ENCODE measurements at places on chromosomes 6 and 20.

DNA sequence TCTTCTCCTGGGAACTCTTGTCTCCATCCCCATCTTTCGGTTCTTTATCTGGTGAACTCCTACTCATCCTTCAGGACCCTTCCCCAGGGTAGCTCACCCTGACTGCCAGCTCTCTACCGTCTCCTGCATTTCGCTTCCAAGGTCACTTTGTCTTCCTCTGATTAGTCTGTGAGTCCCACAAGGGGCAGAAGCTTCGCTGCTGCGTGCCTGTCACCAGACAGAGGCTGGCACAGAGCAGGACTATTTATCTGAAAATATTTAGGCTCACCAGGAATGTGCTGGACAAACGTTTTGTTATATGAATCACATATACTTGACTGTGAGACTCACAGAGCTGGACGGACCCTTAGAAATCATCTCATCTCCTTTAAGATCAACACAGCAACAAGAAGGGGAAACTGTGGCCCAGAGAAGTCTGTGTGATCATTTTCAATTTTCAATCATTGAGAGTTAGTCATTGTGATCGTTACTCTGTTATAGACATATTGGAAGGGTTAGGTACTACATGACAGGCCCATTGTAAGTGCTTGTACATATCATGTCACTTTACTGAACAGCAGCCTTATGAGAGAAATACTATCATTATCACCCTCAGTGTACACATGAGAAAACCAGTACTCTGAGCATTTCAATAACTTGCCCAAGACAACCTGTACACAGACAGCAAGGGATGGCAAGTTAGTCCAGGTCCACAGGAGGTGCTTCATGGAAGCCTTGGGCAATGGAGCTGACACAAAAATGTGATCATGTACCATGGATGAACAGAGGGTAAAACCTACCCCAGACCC, 51.4 kb downstream of the JPH2 start:
- DNase-seq, result no peak

GRCh38 chr6:110876170-110876773, 1.7 kb downstream of the AMD1 start:
- peak; percentile 77 for DNase-seq

GRCh38 chr6:29107758-29108157, at the start of gene OR2J3:
TSS of gene OR2J3 (plus strand) at chr6:29108058. CDS start at chr6:29111891, 3,833 bp downstream.
- DNase-seq, result no peak

DNA sequence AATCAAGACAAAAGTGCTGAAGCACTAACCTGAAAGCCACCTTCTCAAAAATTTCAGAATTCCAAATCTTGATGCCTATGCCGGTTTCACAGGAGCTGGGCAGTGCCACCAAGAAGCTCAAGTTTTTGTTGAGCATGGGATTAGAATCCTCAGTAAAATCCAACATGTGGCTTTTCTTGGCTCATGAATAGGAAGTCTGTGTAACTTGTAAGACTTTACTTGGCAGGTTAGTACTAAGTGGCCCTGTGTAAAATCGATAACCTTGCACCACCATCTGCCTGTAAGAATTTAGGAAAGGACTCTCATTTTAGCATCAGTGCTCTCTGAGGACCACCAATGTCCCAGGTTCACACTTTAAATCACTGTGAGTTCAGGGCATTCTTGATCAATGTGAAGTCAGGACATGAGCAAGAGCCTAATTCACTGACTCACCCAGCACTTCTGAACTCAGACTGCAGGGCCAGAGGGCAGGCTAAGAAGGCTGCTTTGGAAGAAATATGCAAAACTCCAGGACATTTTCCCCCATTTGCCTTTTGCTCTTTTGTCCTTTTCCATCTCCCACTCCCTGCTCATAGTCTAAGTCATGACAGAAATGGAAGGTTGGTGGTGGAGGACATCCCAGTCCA, 113.2 kb downstream of the EDN1 start:
- DNase-seq, result no peak

GRCh38 chr6:40586369-40587201, 579 bp downstream of the LRFN2 start:
- DNase-seq, result no peak

DNA sequence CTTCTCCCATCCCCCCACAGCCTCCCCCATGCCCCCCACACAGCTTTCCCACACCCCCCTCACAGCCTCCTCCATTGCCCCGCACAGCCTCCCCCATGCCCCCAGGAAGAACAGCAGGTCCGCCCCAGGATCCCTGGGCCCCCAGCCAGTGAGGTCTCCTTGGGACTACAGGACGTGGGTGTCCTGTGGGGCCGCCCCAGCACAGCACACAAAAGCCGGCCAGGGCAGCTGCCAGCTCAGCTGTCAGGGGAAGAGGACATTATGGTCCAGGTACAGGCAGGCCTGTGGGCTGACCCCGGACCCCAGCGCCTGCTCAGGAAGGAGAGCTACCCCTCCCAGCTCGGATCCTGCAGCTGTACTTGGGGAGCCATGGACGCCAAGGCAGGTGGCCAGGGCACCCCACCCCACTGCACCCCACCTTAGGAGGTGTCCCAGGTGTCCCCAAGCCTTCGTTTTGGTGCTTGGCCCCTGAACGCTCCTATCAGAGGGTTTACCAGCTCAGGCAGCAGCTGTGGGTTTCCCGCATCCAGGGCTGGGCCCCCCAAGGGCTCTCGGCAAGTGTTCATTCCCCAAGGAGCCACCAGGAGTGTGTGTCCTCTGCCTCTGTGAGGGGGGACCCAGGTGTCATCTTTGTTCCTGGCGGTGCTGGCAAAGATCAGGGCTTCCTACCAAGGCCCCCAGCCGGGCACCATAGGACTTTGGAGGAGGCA, 42.3 kb upstream of the GATA5 start:
- no peak for DNase-seq

DNA sequence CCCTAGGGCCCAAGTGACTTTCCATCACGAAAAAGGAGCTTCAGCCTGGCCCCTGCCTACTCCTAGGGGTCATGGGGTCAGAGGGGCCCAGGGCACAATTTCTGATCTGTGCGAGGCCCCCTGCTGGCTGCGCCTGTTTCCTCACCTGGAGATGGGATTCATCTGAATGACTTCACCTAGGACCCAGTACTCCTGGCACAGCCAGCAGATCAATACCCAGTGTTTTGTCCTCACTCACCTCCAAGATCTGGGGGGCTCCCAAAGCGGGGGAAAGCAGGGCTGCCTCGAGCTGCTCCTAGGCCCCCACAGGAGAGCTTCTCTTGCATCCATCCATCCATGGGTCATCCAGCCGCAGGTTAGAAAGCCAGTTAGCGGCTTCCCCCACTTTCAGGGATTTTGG, 33.8 kb downstream of the CD40 start:
- DNase-seq, result peak; percentile 50

DNA sequence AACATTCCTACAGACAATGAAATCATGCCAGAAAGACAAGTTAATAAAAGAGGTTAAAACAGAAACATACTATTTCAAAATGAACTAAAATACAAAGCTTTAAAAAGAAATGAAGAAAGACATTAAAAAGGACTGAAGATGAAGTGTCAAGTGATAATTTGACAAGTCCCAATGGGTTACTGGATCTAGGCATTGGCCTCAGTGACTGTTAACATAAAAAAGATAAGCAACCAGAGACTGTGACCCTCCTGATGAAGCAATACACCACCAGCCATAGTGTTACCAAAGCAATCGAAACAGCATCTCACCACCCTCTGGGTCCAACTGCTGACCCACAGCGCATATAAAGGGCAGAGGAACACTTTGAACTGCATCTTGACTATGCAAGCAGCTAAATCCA, 130.3 kb downstream of the FIG4 start:
- no peak for DNase-seq

- peak; percentile 49 for DNase-seq
These were observed 50.3 kb downstream of the UTRN start for GRCh38 chr6:144335311-144335861.

GRCh38 chr6:23200946-23201345, 631.6 kb downstream of the HDGFL1 start:
- DNase-seq, result no peak

- DNase-seq, result no peak
These were observed 20.7 kb upstream of the UTRN start for GRCh38 chr6:144264270-144265060.

GRCh38 chr20:50903353-50904051, 27.7 kb downstream of the ADNP start:
- no peak for DNase-seq

DNA sequence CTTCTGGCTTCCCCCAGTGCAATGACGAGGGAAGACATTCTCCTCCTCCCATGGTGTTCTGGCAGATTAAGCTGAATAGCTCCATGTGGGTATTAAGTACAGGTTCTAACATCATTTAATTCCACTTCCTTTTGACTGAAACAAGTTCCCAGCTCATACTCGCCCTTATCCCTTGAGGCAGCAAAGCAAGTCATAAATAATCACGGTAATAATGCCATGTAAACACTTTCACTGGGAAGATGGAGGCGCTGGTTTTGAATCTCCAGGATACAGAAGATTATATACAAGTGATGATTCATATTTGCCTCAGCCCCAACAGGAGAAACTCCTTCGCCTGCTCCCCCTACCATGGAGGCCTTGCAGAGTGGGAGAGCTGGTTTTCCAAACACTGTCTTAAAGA, 141.3 kb downstream of the PXDC1 start:
- no peak for DNase-seq

DNA sequence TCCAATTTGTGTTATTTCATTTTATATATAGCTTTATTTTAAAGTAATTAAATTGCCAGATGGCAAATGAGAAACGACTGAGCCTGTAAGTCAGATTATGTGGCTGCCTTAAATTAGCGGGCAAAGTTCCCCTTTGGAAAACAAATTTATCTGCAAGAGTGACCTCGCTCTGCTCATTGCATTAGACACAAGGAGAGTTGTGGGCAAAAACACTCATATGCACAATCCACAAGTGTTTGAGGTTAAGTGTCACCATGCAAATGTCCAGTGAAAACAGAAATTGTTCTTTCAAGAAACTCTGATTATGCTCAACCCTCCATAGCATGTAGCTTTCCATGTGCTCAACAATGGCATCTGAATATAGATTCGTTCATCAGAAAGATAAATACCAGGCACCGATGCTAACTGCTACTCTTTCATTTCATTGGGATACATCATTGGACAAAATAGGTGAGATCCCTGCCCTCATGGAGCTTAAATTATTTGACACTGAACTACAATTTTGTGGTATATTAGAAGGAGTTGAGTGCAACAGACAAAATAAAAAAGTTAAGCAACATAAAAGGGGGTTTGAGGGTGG, 1.7 kb upstream of the NHSL1 start:
- DNase-seq, result no peak

DNA sequence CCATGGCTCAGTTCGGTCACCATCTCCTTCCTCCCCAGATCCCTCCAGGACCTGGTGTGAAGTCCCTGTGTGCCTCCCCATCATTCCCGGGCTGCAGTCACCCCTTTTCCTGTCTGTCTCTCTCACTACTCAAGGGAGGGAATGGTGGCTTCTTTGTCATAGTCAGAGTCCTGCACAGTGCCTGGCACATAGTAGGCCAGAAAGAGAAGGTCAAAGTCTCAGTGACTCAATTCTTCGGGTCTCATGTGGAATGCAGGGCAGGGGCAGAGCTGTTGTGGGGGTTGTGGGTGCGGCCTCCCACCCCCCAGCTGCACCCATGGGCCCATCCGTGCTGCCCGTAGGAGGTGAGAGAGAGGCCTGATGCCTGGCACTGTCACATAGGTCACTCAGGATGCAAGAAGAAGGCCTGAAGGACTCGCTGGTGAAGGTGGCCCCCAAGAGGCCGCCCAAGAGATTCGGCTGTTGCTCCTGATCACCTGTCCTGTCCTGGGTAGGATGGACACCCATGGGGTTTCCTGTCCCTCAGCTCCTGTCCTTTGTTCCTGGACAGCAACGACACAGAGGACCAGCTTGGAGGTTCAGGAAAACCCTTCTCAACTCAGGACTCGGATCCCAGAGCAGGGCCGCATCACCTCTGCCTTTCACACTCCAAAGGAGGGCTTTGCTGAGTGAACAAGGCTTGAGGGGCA, 34.1 kb downstream of the RAB44 start:
- DNase-seq, result no peak

DNA sequence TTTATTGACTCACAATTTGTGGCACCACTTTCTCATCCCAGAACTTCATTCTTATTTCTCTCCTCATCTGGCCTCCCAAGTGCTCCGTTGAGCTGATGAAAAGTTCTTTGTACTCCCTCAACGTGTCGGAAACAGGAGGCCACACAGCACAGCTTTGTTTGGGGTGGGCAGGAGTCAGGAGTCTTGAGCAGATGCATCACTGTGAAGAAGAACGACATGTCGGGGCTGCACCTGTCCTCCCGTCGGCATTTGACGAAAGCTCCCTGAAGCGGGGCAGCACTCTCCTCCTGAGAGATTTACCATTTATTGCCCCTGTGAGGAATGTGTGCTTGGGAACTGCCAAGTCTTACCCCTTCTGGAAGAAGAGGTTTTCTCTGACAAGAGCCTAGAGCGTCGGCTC, 28.1 kb downstream of the TAF8 start:
- no peak for DNase-seq

DNA sequence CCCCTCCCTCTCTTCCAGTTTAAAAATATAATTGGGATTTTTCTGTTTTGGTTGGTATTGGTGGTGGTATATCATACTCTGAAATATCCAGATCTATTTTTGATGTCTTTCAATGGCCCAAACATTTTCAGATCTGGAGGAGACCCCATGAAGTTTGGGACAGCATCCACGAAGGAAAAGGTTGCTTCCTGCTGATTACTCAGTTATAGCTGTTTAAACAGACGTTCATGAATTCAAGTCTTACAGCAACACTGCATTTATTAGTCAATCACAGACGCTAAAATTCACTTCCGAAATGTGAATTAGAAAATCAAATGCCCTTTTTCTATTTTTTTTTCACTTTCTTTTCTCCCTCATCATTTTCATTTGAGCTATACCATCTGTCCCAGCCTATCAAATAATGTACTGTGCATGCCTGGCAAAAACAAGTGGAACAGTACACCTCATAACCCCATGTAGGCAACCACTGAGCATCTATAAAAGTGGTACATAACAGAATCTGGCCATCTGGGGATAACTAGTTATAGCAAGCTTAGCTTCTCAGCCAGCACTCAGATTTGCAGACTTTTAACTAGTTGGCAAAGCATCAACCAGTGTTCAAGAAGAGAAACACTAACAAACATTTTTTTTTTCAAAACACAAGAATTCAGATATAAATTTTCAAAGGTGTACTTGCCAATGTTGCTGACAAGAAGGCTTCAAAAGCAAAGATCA, 124.5 kb downstream of the HIVEP2 start:
- DNase-seq, result peak; percentile 37

DNA sequence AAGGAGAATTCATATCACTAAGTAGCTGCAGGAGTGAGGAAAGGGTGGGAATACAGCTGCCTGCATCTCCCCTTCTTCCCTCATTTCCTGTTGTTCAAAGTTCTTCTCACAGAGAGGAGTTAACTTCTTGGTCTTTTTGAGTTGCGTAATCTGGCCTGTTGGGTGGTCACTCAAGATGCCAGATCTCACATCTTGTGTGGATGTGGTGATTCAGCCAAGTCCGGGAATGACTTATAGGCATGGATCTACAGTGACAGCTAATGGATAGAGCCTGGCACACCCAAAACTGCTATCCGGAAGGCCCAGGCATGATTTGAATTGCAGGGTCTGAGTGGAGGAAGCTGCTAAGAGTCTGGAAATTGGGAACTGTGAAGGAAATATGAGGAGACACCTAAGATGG, 100.2 kb upstream of the SLC35B3 start:
- DNase-seq, result no peak

- DNase-seq, result no peak
These were observed 251.5 kb downstream of the TSHZ2 start for GRCh38 chr20:53223626-53224172.

- DNase-seq, result no peak
These were observed 59.6 kb upstream of the SAMHD1 start for GRCh38 chr20:37011147-37011546.

GRCh38 chr6:169792306-169793015, 41.0 kb downstream of the ERMARD start:
- DNase-seq, result no peak
